ENCODE measurements at places on chromosomes 1 and 21.

DNA sequence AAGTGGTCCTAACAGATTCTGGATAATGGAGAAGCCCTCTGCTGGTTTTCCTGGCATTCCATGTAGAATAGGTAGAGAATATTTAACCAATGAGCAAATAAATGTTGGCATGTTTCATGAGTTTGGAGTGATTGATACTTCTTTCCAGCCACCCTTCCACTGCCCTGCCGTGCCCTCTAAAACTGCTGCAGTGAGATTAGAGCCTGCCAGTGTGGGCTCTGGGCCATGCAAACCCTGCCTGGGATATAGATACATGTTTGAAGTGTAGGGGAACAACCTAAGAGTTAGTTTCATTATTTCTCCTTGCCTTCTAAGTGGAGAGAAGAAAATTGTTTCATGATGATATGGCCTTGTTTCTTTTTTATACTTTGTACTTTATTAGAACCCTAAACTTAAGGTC is 10.4 kb downstream of the UBE2Q1 start:
- DNase-seq: no peak

- DNase-seq: no peak
Measured at GRCh38 chr1:176315519-176316220, 108.6 kb upstream of the COP1 start.

DNA sequence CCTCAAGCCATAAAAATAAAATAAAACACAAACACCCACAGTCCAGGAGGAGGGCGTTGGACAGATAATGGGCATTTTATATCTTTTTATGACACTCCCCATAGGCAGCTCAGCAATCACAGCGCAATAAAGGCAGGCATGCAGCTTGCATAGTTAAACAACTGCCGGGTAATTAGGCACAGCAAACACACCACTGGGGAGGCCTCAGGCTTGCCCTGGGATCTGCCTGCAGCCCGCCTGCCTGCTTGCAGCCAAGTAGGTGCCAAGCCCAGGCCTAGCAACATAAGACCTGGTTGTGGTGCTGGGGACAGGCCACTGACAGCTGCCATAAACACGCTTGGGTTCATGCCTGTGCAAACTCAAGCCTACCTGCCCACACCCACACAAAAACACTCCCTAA is 54.2 kb downstream of the DMAP1 start:
- no peak for DNase-seq

DNA sequence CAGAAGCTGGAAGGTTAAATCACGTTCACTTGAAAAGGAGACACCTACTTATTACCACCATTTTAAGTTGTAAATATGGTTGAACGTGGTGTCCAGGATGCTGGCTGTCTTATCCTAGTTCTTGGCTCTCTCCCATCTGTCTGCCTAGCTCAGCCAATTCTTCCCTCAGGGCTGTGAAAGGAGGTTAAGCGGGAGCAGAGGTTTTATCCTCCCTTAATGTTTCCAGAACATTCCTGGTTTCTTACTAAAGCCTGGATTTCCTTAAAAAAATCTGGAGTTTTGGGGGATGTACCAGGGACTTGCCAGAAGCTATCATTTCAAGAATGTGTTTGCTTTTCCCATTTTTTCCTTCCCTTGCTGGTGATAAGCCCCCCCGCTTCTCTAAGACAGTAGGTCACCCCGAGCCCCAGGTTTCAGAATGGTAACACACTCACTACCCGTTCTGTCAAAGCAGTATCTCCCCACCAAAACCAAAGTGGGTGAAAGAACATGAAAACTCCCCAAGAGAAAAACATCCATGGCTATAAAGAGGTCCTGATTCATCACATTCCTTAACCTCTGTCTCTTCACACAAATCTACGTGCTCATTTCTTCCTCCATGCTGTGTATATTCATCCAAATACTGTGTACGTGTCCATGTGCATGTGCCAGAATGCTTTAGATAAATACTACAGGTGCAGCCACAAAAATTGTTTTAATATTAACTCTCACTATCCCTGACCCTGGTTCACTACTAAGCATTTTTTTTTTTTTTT is 114.7 kb downstream of the MAP3K21 start:
- no peak for DNase-seq

- DNase-seq: no peak
Measured at GRCh38 chr1:64135462-64136223, 67.8 kb upstream of the UBE2U start.

- DNase-seq: no peak
Measured at GRCh38 chr1:230636575-230637148, 5.6 kb upstream of the COG2 start.

DNA sequence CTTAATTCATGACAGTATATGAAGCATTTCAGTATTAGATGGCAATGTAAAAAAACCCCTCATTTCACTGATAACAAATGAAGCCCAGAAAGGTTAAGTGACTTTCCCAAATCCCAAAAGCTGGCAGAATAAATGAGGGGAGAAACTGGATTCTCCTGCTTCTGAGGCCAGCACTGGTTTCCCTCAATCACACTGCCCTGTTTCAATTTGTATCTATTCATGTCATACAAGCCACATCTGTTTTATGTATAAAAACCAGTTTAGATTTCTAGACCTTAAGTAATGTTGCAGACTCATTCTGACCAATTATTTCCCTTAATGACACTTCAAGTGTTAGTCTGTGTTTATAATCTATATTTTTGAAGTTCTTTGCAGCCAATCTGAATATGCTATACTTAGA is 16.8 kb downstream of the PLPPR4 start:
- no peak for DNase-seq

GRCh38 chr1:102498929-102499328 is 502.2 kb upstream of the OLFM3 start:
- DNase-seq: no peak

DNA sequence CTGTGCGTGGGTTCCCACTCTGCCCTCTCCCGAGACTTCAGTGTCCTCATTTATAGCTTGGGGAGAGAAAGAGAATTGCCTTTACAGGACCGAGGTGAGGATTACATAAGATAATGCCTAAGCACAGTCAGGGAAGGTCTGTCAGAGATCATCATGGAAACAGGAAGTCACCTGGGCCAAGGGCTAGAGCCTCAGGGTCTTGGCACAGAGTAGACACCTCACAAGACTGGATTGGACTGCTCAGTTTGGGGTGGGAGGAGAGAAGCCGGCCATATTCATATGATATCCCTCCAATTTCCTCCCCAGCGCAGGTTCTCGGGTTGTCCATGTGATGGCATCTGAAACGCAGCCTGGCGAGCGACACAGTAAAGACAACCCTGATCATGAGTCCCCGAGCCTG is 3.8 kb downstream of the CNR2 start:
- DNase-seq: no peak

GRCh38 chr21:46247699-46248421 is 19.3 kb upstream of the LSS start:
- DNase-seq: no peak

DNA sequence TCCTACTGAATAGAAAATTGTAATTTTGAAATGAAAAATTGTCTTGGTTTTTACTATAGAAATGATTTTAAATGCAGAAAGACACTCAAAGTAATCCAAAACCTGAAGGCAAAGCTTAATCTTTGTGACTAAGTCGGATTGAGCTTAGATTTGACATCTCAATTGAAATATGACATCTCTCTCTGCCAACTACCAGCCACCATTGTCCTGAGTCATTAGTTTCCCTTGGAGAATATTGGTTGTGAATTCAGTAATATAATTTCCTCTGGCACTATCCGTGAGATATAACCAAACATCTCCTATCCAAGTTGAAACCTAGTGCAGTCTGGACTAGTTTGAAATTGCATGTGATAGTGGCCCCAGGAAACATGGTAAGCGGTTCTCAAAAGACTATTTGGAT is 37.1 kb downstream of the PLA2G4A start:
- DNase-seq: no peak

DNA sequence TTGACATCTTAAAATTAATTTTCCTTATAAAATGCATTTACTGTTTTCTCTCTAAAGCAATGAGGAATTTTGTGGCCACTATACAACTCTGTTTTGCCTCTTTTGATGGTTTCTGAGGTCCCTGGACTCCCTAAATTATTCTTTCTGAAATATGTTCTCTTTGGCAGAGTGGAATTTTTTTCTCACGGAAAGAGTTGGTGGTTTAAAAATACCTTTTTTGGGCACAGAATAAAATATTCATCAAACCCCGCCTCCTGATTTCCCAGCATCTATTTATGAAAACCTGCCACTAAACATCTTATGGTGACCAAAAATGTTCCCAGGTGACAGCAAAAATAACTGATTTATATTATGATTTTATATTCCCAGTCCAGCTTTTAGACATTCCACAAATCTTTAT is 165.3 kb upstream of the SYT6 start:
- DNase-seq: no peak

GRCh38 chr1:182589931-182590330 is 875 bp upstream of the RNASEL start:
- no peak for DNase-seq

GRCh38 chr1:208767816-208768215 is 523.6 kb upstream of the PLXNA2 start:
- no peak for DNase-seq

DNA sequence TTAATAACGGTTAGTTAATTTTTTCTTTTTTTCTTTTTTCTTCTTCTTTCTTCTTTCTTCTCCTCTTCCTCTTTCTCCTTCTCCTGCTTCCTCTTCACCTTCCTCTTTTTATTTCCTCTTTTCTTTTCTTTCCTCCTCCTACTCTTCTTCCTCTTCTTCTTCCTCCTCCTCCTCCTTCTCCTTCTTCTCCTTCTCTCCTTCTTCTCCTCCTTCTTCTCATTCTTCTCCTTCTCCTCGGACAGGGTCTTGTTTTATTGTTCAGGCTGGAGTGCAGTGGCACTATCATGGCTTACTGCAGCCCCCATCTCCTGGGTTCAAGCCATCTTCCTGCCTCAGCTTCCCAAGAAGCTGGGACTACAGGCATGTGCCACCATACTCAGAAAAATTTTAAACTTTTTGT is 13.4 kb upstream of the ACBD3 start:
- no peak for DNase-seq

DNA sequence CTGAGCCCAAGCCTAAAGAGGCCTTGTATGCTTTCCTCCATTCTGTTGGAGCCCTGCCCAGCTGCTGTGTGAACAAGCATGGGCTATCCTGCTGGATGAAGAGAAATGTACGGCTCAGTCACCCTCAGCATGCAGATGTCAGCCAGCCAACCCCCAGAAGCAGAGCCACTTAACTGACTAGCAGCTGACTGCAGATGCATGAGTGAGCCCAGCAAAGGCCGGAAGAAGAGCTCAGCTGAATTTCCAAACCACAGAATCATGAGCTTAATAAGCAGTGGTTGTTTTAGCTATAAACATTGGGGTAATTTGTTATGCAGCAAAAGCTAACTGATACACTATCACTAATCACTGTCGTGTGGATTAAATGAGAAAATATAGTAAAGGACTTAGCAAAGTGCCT is 39.0 kb downstream of the FOXO6 start:
- DNase-seq: no peak

GRCh38 chr1:226511296-226511695 is 37.3 kb upstream of the STUM start:
- no peak for DNase-seq

DNA sequence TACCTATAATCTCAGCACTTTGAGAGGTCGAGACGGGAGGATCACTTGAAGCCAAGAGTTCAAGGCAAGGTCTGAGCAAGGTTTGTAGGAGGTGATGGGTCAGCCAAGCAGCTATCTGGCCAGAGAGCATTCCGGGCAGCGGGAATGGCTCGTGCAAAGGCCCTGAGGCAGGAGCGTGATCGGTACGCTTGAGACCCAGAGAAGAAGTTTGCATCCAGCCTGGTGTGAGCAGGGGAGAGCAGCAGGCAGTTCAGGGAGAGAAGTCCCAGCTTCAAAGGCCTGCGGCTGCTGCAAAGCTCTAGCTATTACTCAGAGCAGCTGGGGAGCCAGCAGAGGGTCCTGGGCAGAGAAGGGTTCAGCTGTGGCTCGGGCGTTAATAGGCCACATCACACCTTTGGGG is 5.1 kb upstream of the SRARP start:
- no peak for DNase-seq

GRCh38 chr1:161206411-161207140 is 4.4 kb downstream of the NDUFS2 start:
- no peak for DNase-seq

DNA sequence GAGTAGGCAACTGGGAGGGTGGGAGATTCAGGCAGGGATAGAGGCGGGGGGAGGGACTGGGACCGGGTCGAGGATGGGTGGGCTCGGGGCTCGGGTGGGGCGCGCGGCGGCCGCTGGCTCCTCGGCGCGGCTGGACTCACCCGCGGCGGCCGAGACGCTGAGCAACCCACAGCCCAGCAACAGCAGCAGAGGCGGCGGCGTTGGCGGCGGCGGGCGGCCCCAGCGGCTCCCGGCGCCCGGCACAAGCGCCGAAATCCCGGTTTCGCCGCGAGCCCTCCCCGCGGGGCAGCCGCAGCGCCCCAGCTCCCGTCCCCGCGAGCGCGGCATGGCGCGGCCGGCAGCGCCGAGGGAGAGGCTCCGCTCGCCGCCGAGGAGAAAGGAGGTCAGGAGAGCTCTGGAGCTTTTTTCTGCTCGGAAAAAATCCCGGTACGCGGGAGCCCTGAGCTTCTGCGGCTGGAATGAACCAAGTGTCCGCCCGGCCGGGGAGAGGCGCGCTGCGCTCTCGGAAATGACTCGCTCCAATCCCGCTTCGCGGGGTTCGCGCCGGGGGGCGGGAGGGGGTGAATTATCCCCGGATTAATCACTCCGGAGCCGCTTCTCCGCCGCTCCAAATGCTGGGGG is at the start of gene CSMD2:
CSMD2 (minus strand) TSS at position 460 of the 621 bp plus-strand sequence; CDS start at position 327, 133 bp downstream.
- DNase-seq: no peak

GRCh38 chr1:160429125-160429561 is 28.8 kb downstream of the VANGL2 start:
- no peak for DNase-seq

- DNase-seq: no peak
Measured at GRCh38 chr1:109402025-109402424, 4.3 kb upstream of the SORT1 start.

DNA sequence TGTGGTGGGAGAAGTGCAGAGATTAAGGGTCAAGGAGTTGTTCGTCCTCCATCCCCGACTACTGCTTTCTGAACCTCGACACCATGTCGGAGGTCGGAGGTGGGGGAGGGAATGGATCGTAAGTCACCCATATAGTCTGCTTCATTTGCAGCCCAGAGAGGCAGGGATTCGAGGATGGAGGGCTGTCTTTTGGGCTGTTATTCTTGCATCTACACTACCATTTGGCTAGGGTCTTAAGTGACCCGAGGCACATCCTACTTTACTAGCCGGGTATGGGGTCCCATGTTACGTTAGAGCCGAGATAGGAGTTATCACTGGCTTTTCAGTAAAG is 578 bp downstream of the USP21 start:
- no peak for DNase-seq

DNA sequence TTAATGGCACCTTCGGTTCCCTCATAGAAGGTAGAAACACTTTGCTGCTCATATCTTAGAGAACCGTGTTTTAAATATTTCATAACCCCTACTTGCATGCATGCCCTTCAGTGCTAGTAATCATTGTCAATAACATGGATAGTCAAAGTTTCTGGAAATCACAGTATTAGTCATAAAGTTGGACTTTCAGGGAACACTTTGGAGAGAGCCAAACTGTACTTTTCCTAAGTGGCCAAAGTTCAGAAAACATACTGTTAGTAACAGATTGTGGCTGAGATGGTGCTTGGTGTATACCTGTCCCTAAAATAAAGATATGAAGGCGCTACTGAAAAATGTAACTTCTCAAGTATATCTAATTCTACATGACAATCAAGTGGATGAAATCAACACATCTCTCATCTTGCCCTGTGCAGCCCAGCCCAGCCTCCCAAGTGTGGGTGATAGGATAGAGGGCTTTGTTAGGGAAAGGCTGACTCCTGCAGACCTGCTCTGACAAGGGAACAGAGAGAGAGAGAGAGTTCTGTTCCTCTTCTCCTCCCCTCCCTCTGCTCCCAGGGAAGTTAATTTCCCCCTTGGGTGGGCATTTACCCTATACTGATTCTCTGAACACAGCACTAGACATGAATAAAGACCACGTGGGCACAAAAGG is 14.4 kb downstream of the MYOC start:
- DNase-seq: no peak

GRCh38 chr1:96424877-96425276 is 296.7 kb upstream of the PTBP2 start:
- DNase-seq: no peak
